Mesendoderm (in vitro differentiated cells): ENCODE measurements at places on chromosomes 11 and 22.

GRCh38 chr11:130727157-130728119 is 188.8 kb downstream of the SNX19 start:
- no peak for DNase-seq

- DNase-seq: no peak
These were observed 134.5 kb downstream of the PLEKHA7 start for GRCh38 chr11:16879690-16880089.

DNA sequence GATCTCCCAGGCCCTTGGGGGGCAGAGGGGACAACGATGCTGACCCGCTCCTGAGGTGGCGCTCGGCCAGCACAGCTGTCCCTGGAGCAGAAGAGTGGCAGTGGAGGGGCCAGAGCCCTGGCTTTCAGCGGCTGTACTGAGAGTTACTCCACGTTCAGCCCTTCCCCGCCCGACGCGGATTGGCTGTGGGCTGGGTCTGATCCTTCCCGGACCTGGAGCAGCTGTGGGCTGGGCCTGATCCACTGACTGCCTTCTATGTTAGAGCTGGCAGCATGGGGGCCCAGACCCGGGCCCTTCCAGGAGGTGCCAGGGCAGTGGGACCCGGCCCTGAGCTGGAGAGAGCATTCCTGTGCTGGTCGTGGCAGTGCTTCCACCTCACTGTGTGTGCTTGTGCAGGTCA is 27.8 kb downstream of the YWHAH start:
- DNase-seq: no peak

DNA sequence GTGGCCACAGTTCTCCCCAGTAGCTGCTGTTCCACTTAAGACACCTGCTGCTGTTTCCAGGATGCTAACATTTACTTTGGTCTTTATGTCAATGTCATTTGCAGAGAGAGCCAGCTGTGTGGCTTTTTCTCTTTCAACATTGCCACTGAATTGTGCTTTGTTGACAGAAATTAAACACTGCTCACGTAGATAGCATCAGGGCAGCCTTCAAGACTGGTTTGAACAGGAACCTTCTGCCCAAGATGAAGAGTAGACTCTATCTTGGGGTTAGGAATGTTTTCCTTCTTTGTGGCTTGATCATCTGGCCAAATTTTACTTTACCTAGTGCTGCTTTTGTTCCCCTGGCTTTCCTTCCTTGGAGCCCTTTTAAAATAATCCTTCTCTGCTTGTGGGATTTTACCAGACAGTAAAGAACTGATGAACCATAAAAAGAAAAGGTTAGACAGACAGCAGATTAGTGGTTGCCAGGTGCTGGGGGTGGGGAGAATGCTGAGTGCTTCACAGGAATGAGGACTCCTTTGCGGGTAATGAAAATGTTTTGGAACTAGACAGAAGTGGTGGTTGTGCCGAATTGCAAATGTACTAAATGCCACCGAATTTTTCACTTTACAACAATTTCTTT is 22.7 kb upstream of the XBP1 start:
- no peak for DNase-seq

- DNase-seq: no peak
These were observed 64.2 kb downstream of the MICAL2 start for GRCh38 chr11:12174477-12175143.

GRCh38 chr11:69263736-69264052 is 30.3 kb upstream of the MYEOV start:
- no peak for DNase-seq

DNA sequence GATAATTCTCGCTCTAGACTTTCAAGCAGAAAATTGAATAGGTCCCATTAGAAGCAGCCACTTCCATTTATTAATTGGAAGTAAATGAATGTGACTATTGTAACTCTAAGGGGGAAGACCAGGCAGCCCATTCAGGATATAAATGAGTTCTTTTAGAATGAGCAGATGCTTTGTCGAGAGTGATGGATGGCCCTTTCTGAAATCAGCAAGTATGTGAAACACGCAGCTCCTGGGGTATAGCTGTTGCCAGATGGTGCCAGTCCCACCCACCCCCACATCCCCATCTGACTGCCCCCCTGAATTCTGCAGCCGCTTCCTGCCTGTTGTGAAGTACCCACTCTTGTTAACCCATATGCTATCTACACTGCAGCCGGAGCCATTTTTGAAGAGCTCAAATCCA is 3.7 kb downstream of the SLC15A3 start:
- DNase-seq: no peak

GRCh38 chr11:71490044-71490730 is 36.9 kb upstream of the KRTAP5-7 start:
- no peak for DNase-seq

DNA sequence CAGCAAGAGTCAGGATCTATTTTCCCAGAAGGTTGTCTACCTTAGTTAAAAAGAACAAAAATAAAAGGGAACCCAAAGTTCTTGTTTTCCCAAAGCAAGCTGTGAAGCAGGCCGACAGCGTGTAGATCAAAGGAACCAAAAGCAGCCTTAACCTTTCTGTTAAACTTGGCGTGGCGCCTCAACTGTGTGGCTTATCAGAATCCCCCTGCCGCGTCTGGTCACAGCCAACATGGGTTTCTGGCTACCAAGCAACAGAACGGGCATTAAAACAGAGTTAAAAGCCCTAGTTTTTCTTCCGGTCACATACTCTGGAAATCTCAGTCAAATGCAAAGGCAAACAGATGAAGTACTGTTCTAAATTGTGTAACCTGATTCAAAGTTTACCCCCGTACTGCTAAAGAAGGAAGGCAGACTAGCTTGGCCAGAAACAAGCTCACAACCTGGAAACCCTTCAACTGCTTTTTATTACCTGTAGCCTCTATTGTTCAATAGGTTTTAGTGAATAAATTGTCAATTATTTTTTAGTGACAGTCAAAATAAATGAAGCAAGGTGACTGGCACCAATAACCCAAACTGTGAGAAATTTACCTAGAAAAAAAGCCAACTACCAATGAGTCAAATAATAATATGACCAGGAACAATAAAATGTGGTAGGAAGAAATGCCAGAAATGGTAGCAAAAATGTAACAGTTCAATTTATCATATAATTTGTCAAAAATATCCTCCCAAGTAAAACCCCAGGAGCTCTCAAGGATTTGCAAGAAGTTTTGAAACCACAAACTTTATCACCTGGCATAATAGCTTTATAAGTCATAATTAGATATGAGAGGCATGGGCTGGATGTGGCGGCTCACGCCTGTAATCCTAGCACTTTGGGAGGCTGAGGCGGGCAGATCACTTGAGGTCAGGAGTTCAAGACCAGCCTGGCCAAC is 21.4 kb downstream of the CHKA start:
- DNase-seq: peak; percentile 70

DNA sequence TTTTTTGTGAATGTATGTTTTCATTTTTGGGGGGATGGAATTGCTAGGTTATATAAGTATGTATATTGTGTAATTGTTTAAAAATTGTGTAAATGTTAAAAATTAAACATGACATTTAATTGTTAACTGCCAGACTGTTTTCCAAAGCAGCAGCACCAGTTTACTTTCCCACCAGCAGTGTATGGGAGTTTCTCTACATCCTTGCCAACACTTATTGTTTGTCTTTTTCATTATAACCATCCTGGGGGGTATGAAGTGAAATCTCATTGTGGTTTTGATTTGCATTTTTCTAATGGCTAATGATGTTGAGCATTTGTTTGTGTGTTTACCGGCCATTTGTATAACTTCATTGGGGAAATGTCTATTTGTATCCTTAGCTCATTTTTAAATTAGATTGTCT is 31.7 kb upstream of the RRAS2 start:
- no peak for DNase-seq

GRCh38 chr11:113880971-113881370 is 5.6 kb upstream of the USP28 start:
- DNase-seq: no peak
